Esophagus muscularis mucosa (tissue), 4 donors: ENCODE measurements at places on chromosomes 16 and 17. TPM values are rescaled to one million over a fixed set of nuclear protein-coding genes. Genes with fewer than 3 reads are reported as not detected.

GRCh38 chr16:56281249-56281805 is 90.0 kb downstream of the GNAO1 start:
- no peak for DNase-seq

GRCh38 chr16:73047221-73047535 is 750 bp downstream of the ZFHX3 start:
- no peak for DNase-seq

CDH3 gene
- 0.19 TPM for total RNA-seq

- DNase-seq: no peak
Observed at GRCh38 chr16:46916980-46917379, 32.8 kb downstream of the GPT2 start.

GRCh38 chr17:2337544-2338314 is 428 bp downstream of the SGSM2 start:
- DNase-seq: no peak

DNA sequence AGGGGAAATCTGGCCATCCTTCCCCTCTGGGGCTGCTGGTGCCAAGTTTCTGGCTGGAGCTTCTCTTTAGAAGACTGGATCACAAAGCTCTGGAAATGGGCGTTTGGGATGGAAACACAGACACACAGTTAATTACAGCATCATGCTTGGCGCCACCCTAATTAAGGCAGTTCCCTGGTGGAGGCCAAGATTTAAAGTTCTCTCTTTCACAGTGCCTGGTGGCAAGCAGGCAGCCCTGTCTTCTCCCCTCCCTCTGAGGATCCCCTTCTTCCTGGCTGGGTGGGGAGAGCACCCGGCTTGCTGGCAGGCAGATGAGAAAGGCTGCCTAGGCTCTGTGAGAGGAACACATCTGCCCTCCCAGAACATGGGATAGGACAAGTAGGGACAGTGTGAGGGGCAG is 59.0 kb upstream of the NKD1 start:
- DNase-seq: no peak

AMDHD2 gene
- 33.2 TPM for total RNA-seq

EVI2B gene
- total RNA-seq: 4.3 TPM

GRCh38 chr16:14505846-14506245 is 124.2 kb downstream of the PARN start:
- DNase-seq: peak; percentile 34

- DNase-seq: no peak
Observed at GRCh38 chr17:11917415-11917814, 79.9 kb downstream of the ZNF18 start.

GRCh38 chr17:69654981-69655855 is 240.7 kb downstream of the MAP2K6 start:
- DNase-seq: no peak

DNA sequence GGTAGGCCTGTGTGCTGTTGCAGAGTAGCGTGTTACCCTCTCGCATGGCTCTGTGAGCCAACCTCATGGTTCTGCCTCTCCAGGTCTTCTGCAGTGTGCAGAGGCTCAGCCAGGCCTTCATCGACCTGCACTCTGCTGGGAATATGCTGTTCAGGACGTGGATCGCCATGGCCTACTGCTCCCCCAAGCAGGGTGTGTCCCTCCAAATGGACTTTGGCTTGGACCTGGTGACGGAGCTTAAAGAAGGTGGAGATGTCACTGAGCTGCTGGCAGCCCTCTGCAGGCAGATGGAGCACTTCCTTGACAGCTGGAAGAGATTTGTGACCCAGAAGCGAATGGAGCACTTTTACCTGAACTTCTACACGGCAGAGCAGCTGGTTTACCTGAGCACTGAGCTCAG is 75.8 kb upstream of the ENDOV start:
- DNase-seq: no peak

DNA sequence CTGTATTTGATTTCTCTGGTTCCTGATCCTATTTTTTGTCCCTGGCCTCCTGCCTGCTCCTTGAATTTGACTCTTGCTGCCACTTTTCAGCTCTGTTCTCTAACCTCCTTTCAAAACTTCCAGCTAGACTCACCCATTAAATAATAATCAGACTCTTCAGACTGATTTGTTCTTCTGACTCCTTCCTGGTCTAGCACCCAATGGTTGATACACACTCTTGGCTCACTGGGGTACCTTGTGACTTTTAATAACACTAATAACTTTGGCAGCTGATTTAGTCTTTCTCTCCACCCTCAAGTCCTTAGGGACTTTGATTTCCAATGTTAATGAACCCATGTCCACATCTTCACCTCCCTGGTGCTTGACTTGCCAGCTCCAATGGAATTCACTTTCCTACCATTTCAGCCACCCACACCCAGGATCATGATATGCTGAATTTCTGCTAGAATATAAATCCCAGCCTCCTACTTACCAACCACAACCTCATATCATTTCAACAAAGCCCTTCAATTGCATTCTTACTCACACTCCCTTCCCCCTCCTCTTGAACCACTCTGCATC is 19.7 kb upstream of the C16orf82 start:
- no peak for DNase-seq

RRAD gene
- 46.9 TPM for total RNA-seq

- DNase-seq: no peak
Observed at GRCh38 chr16:15032547-15033308, 23.1 kb downstream of the NTAN1 start.

DNA sequence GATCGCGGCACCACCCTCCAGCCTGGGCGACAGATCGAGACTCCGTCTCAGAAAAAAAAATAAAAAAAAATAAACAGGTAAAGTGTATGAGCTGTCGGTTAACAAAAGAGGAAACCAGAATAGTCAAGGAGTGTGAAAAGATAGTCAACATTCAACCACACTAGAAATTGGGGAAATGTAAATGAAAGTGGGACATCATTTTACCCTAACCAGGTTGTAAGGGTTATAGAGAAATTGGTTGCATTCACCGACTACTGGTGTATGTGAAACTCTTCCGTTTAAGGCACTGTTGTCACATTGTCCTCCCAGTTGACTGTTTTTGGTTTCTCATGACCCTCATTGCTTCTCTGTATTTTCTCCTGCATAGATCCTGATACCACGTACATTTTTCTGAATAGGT is 62.8 kb downstream of the RABEP1 start:
- no peak for DNase-seq
